ENCODE measurements at places on chromosomes 11 and 22.

- DNase-seq: no peak
These were observed 30.1 kb upstream of the SMPD1 start for GRCh38 chr11:6360183-6360582.

- no peak for DNase-seq
These were observed 39.3 kb downstream of the CCDC81 start for GRCh38 chr11:86414032-86414431.

GRCh38 chr11:126992804-126993111, 7.8 kb downstream of the KIRREL3 start:
- no peak for DNase-seq

GRCh38 chr11:11580841-11581411, 40.9 kb downstream of the GALNT18 start:
- DNase-seq: no peak

GRCh38 chr22:25661073-25661472, 80.9 kb upstream of the MYO18B start:
- DNase-seq: no peak

GRCh38 chr11:12854829-12855228, 154.3 kb upstream of the RASSF10 start:
- no peak for DNase-seq

GRCh38 chr11:19395050-19395449, 154.3 kb upstream of the E2F8 start:
- DNase-seq: no peak

GRCh38 chr11:91272089-91272488, 952.5 kb upstream of the FAT3 start:
- DNase-seq: no peak

DNA sequence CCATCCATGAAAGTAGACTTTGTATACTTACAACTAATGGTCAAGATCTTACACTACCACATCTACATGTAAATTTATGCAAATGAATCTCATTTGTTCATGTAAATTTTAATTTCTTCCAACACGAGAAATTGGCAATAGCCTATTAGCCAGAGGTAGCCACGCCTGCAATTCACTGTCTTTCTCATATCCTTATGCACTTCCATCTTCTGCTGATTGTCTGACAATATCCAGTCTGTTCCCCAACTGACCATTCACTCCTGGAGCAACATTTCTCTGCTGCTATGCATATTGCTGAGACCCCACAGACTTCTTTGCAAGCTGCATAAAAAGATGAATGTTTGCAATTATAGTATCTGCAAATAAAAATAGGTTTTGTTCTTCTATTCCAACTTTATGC, 2.5 kb downstream of the NNMT start:
- no peak for DNase-seq

DNA sequence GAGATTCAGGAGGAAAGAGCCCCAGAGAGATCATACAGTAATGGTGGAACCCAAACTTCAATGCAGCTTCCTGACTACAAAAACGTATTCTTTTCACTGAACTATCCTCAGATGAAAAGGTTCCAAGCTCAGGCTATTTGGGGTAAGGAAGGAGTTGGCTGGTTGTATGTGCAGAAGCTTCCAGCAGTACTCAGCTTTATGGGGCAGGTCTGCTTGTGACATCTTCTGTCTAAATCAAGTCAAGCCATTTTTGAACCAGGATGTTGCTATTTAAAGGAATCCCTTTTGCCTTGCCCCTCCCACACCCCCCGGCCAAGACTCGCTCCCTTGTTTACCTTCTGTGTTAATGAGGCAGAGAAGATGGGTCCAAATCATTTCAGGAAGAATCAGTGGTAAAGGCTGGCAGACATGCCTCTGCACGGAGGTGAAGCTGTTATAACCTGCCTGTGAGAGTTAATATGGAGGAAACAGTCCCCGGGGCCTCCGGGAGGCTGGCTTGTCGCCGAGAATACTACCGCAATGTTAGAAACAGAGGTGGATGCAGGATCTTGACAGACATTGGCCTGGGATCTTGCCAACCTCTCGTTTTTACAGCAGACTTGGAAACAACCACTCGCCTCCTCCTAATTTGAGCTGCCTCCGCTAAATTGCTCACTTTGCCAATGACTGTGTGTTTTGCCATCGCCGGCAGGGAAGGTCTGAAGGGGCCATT, 45.4 kb downstream of the TIMP3 start:
- DNase-seq: no peak

DNA sequence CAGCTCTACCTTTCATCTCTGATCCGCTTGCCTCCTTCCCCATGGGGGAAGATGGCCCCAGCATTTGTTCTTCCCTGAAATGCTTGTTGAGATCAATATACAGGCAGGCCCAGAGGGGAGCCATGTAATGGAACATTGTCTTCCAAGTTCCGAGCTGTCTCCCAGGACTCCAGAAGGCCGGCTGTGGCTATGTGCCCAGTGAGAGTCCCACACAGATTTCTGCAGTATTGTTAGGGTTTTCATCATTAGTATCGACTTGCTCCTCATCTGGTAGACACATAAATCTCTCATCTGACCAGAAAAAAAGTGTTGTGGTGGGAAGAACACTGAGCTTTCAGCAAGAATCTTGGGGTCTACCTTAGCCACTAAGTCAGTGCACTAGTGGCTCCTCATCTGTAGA, 163.4 kb downstream of the TRIM29 start:
- no peak for DNase-seq

DNA sequence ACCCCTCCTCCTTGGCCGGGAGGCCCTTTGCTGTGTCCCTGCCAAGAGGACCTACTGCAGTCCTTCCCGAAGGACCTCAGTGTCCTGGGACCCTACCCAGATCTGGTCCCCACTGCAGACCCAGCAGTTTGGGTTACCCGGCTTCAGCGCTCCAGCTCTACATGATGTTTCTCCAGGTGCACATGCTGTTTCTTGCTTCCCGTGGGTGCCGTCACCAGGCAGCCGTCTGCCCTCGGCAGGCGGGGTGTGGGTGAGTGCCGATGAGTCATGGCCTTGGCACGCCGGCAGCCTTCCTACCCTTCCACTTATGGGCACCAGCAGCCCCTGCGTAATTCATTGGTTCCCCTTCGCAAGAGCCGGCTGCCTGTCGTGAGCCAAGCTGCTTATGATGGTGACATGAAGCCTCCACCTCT, 101.8 kb downstream of the BCR start:
- peak; percentile 39 for DNase-seq

Data from inflammatory macrophage treated with lipopolysaccharide for 4 hours (primary cell).